Spleen (tissue), 13 donors: ENCODE measurements at places on chromosomes 2 and 18. TPM values are rescaled to one million over a fixed set of nuclear protein-coding genes. Genes with fewer than 3 reads are reported as not detected.

The LBX2 gene
- 0.89 TPM for total RNA-seq

The RFX8 gene
- total RNA-seq: not detected

The NT5DC4 gene
- 3.1 TPM for total RNA-seq

DNA sequence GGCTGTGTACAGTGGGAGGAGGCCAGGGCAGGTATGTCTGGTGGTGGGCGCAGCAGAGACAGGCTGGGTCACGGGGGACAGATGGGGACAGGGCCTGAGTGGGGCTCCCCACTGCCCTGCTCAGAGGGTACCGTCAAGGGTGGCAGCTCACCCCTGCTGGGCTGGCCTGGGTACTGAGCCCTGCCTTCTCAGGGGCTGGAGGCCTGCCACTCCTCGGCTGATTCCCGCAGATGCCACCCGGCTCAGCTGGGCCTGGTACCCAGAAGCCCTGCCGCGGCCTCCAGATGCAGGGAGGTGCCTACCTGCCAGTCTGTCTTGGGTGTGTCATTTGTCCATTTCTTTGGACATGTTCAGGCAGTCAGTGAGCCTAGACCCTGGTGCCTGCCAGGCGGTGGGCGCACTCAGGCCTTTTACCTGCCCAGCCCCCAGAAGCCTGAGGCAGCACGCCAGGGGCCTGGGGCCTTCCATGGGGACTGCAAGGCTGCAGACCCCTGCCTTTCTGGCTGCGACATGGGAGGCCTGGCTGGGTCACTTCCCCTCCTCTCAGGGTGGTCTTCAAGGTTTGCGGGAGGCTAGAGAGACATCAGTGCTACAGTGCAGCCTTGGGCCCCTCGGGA lies 3.3 kb downstream of the SNORC start:
- no peak for DNase-seq

DNA sequence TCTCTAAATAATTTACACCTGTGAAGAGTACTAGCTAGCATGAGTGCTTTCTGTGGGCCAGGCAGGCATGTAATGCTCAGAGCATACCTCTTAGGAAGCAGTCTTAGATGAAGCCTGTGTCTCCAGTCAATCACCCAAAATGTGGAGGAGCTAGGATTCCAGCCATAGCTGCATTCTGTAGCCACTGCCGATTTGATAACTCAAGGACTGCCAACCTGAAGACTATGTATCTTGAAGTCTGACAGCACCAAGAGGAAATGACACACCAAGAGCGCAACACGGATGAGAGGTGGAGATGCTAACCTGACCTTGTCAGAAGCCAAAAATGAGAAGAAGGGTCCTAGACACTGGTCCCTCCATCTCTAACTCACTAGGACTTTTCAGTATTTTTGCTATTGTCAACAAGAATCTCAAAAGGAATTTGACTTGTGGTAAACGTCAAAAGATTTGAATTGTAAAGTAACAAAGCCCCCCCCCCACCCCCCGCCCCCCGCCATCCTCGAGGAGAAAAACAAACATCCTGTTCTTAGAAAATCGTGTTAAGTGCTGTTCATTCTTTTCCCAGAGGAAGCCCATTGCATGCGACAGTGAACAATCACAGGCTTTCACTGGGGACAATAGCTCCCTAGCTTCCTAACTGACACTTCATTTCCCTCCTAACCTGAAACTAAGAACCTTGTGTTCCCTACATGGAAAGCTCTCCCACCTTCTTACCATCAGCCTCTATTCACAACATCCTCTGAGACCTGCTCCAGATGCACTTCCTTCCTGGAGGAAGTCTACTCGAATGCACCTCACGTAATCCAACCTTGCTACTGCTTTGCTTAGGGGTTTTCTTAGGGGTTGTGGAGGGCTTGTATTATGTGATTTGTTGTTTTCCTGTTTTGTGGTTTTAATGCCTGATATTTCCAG lies 14.7 kb downstream of the CDC42EP3 start:
- no peak for DNase-seq

DNA sequence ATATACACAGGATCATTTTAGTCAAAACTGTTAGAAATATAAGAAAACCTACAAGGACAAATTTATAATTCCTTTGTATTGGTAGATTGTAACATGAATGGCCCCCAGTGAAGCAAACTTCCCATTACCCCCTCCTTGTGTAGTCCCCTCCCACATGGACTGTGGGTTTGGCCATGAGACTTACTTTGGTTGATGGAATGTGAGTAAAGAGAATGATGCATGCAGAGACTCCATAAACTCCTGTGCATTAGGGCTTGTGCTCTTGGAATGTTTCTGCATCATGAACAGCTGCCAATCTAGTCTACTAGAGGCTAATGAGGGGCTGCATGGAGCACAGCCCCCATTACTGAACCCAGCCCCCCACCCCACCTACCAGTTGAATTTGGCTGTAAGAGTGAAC lies 8.3 kb upstream of the TGFA start:
- DNase-seq: no peak

The COL5A2 gene
- 24.7 TPM for total RNA-seq

DNA sequence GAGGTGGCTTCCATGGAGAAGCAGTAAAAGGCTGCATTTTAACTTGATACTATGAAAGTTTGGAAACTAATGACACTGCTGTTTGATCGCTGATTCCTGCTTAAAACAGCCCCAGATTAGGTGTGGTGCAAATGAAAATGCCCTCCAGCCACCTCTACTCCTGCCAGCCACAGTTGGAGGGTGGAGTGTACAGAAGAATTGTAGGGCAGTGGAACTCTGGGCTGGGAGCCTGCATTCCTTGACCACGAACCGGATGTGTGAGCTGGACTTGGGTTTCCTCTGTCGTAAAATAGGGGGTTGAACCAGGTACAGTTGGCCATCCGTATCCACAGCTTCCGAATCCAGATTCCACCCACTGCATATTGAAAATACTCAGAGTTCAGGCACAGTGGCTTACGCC lies 84.6 kb upstream of the RFX8 start:
- DNase-seq: no peak

GRCh38 chr2:40318921-40319320 lies 133.0 kb downstream of the SLC8A1 start:
- no peak for DNase-seq

The CABLES1 gene
- total RNA-seq: 9.6 TPM
